ENCODE measurements at places on chromosomes 1 and 21.

- no peak for DNase-seq
Observed at GRCh38 chr1:110727246-110727645, 52.5 kb upstream of the KCNA3 start.

DNA sequence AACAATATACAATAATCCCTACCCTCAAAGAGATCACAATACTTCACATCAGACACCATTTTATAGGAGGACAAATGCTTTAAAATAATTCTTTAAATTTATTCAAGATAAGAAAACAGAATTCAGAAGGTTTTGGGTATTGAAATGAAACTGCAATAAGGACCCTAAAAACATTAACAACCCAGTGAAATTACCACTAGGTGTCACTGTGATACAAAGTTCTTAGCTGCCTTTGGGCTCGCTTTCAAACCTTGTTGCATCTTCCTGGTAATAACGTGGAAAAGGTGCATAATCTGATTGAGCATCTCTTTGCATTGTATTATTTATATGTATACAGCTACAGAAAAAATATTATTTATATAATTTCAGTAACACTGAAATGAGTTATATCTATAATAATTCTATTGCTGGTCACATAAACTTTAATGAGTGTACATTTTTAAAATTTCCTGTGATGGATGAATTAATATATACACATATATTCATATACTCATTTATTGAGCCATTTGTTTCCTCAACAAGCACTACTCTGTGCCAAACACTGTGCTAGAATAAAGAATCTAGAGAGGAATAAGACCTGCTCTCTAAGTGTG is 185.2 kb downstream of the FAF1 start:
- peak; percentile 29 for DNase-seq

GRCh38 chr1:3614755-3615742 is 3.7 kb upstream of the MEGF6 start:
- no peak for DNase-seq

- DNase-seq, result no peak
Observed at GRCh38 chr1:219277304-219278105, 103.8 kb downstream of the LYPLAL1 start.

DNA sequence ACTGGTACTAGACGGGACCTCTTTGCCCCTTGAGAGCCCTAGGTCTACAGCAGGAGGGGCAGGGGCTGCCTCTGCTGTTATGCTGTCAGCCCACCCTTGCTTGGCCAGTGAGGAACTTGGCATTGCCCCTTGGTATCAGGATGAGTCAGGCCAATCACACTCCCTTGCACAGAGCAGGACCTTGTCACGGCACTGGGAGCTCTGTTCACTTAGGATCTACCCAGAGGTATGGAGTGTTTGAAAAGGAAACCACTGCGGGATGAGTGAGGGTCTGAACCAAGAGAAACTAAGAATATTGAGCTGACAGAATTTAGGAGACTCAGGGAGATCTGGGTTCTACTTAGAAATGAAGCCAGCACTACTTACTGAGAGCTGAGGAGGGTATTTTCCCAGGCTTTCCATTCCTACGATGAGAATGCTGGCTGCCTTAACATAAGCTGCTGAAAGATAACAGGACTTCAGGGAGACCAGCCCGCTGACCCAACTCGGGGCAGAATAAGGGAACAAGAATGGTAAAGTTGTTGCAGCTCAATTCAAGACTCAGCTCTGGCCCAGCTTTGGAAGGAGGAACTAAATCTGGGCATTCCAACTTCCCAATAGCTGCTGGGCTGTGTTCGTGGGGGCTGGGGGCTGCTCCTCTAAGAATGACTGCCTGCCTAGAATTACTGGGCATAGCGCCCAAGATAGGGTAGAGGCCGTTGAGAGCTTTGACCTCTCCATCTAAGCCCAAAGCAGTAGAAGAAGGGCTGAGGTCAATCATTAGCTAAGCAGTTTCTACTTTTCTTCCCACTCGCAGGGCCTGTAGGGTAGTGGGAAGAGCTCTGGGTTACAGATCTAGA is 1.5 kb downstream of the FABP3 start:
- no peak for DNase-seq

- DNase-seq, result no peak
Observed at GRCh38 chr1:77489910-77490309, 192.5 kb downstream of the ZZZ3 start.

DNA sequence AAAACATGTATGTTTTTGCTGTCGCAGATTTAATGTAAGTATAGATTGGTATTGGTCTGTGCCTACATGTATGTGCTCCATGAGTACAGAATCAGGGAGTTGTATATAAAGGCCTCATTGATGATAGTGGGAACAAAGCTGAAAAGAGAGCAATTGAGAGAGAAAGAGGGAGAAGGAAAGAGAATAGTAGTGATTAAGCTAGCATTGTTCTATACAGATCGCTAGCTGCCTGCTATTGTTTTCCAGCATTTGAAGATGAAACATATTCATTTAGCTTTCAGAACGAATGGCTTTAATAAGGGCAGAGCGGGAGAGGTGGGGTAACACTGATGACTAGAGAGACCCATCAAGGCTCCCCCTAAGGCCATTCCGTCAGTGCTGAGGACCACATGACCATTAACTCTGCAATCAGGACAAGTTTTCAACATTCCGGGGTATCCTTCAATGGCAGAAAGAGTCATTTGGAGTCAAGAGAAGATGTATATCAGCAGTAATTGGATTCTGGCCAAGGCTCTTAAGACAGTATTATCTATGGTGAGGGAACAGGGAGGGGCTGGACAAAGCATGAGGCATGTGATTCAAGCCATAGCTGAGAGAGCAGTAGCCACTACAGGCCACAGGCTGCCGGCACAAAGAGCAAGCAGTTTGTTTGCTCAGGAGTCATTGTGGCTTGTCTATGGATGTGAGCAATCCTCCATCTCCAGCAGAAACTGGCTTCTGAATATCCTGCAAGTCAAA is 176.5 kb downstream of the PBX1 start:
- DNase-seq, result no peak

DNA sequence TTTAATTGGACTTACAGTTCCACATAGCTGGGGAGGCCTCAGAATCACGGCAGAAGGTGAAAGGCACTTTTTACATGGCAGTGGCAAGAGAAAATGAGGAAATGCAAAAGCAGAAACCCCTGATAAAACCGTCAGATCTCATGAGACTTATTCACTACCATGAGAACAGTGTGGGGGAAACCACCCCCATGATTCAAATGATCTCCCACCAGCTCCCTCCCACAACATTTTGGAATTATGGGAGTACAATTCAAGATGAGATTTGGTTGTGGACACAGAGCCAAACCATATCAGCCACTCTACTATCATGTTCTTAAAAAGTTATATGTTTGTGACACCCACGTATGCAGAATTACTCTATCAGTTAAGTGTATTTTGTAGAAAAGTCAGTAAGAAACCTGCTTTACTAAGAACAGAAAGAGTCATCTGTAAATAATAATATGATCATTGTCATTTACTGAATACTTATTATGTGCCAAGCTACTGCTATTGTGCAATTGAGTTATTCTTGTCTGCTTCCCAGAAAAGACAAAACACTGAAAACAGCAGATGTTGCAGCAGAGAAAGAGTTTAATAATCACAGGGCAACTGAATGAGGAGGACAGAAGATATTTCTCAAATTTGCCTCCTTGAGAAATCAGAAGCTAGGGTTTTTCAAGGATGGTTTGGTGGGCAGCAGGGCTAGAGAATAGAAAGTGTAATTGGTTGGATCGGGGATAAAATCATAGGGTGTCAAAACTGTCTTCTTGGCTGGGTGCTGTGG is 207.7 kb upstream of the FGGY start:
- DNase-seq, result no peak

DNA sequence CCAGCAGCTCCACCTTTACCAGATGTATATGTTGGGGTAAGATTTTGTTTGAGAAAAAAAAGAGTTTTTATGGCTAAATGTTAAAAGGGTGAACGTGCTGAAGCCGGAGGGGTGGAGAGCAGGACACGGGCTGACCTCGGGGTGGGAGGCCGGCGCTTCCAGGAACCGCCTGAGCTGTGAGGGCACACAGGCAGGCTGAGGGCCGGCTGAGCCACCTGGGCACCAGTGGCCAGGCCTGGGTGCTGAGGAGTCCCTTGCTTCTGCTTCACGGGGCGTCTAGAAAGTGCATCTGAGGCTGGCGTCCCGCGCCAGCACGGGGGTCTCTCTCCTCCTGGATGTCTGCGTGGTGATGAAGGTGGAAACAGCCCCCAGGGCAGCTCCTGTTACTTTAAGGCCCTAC is 33.6 kb upstream of the ADARB1 start:
- DNase-seq, result no peak

DNA sequence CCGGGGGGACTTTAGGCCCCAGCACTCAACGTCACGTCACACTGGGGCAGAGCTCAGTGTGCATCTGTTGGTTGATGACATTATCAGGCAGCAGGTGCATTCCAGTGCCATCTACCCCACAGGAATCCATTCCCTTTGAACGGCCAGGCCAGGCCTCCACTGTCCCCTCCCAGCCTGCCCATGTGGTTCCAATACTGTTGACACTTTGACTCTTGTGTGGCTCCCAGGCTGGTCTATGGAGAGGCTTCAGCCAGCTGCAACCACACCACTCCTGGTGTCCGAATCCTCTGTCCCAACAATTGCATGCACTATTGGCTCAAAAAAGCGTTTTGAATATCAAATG is 92.0 kb upstream of the SIM2 start:
- no peak for DNase-seq

GRCh38 chr1:223394242-223394641 is 1.0 kb downstream of the CCDC185 start:
- DNase-seq, result no peak

- DNase-seq, result no peak
Observed at GRCh38 chr1:243719476-243719875, 130.6 kb downstream of the AKT3 start.

GRCh38 chr1:212701910-212702309 is 2.3 kb upstream of the BATF3 start:
- no peak for DNase-seq

DNA sequence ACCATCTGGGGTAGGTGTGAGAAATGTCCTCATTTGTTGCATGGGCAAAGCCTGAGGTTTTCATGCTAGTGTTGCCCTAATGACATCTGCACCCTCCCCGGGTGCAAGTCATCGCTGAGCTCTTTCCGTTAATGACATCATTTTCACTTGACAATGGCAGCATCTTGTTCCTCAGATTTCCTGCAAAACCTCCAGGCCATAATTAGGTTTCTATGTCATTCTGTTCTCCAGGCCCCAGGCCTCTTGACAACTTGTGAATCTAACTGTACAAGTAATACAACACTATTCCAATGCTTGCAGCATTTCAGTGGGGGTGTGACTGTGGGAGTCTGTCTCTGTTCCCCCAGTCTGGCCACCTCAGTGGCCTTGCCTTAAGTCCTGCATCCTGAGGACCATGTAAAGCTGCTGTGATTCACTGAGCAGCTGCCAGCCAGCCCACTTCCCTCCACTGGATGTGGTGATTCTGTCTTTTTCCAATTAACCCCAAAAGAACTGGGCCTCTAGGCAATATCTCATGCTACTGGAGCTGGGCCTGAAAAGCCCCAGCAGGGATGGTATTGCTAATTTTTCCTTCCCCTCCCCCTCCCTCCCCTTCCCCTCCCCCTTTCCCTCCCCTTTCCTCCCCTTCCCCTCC is 22.8 kb downstream of the RAB7B start:
- no peak for DNase-seq

DNA sequence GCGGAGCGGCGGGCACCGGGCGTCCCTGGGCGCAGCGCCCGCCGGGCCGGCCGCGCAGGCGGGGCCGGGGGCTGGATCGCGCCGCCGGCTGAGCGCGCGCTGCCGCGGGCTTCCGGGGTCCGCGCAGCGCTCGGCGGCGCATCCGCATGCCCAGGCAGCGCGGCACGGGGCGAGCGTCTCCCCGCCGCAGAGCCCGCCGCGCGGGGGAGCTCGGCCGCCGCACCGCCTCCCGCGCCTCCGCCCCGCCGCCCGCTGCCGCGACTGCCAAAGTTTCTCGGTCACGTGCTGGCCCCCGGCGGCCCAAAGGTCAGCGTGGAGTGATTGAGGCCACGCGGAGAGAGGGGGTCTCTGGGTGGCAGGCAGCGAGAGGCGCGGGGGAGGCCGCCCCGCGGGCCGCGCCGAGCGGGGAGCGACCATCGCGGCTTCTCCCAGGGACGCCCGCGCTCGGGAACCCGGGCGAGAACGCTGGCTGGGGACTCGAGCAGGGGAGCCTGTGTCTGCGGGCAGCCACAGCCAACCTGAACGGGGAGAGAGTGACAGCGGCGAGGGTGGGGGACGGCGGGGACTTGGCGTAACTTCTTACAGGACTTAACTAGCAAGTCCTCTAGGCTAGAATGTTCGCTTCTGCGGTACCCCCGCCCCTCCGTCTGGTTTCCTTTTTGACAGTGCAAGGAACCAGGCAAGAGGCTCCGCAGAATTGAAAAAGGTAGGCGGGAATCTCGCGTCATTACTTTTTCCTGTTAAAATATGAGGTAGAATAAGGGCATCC is at the start of gene ILDR2:
Gene ILDR2, minus strand, starts transcription at position 180 of the 769 bp plus-strand sequence. CDS start 272 bp downstream, outside the sequence.
- peak; percentile 87 for DNase-seq

DNA sequence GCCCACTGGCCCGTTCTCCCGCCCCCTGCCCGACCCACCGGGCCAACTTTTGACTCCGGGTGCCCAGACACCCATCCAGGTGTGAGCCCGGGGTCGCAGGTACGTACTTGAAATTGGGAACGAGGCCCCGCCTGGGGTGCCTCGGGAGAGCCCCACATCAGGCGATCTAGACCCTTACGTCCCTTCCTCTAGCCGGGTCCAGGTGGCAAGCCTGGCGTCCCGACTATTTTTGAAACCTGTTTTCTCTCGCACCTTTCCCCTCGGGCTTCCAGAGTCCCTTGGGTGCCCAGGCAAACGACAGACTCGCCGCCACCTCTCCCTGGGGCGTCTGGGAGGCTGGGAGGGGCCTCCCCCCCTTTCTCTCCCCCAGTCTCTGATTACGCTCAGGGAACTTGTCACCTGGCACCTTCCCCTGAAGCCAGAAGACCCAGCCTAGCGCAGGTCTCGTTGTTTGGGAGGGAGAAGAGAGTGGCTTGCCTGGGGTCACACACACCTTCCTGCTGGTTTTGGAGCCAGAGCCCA is 898 bp downstream of the LDLRAP1 start:
- DNase-seq, result peak; percentile 32

DNA sequence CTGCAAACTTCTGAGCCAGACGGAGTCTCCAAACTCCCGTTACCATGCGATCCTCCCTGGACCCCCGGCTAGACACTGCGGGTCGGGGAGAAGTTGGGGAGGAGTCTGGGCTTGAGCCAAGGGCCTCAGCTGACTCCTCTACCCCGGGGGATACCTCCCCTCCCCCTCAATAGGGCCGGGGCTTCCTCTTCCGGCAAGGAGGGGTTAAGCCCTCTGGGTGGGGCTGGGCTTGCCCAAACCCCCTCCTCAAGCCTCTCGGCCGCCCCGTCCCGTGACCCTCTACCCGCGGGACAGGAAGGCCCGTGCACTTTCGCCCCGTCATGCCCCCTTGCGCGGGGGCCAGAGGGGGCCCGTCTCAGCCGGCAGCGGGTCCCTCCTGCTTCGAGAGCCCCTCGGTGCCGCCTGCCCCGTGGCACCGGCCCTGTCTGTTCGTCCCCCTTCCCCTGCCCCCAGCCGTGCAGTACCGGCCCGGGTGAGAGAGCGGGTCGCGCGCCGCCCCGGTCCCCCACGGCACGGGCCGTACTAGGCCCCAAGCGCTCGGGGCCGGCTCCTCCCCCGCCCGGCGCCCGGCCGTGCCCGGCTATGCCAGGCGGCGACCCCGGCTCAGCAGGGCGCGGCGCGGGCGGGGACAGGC is 652 bp downstream of the ARL8A start:
- DNase-seq, result peak; percentile 79

- DNase-seq, result no peak
Observed at GRCh38 chr1:62716397-62716796, 28.2 kb upstream of the DOCK7 start.
